ENCODE measurements at places on chromosomes 4 and X.
A peak's percentile ranks its signal among the peaks of the same experiment; 100 is the strongest.

DNA sequence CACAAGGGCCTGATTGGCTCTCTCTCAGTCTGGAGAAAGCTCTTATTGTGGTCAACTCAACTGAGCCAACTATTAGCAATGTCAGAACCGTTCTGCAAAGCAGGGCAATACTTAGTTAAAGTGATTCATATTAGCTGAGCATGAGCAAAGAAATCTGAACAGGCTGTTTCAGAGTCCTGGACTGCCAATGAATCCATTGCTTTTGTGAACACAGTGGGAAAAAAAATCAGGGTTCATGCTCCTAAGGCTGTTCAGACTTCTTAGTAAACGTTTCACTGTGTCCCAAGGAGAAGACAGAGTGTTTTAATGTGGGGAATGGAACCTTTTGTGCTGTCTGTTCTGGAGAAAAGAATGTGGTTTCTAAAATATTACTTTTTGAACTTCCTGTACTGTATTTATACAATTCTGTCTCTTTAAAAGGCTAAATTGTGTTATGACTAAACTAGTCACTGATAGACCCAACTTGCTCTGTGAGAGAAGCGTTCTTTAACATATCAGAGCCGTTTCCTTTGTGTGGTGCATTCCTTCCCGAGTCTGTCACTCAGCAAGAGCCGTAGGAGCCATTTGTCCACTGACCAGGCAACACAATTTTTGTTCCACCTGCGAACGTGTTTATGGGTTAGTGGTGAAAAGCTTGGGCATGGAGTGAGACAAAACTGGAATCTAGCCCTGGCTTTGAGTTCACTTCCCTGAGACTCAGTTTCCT lies 366.1 kb downstream of the FBXO8 start:
- DNase-seq, result no peak

- peak; percentile 78 for DNase-seq
Observed at GRCh38 chr4:86791126-86791525, 58.1 kb downstream of the SLC10A6 start.

DNA sequence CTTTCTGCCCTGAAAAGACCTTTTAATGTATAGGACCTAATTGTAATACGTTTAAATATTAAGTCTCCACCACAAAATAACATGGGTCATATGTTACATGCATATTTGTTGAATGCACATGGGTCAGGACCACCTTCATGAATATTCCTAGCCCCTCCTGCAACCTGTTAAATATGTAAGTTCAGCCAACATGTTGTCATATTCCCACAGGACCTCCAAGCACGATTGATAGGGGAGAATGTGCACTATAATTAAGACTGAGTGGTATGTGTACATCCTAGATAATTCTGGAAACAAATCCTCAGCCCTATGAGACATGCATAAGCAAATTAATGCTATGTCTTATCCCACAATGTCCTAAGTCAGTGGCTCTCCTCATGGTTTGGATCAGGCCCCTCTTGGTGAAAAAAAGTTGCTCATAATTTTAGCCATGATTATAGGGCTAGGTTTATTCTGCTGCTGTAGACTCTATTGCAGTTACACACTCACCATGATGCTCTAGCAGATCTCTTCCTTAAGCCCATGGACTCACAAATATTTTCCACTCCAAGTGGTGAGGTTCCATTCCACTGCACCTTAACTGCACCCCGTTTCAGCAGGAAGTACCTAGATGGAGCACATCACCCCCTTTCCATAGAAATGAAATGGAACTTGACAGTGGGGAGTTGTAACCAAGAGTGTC lies 10.2 kb downstream of the TIGD2 start:
- DNase-seq, result no peak

- DNase-seq, result no peak
Observed at GRCh38 chr4:86319390-86319789, 40.5 kb downstream of the MAPK10 start.

DNA sequence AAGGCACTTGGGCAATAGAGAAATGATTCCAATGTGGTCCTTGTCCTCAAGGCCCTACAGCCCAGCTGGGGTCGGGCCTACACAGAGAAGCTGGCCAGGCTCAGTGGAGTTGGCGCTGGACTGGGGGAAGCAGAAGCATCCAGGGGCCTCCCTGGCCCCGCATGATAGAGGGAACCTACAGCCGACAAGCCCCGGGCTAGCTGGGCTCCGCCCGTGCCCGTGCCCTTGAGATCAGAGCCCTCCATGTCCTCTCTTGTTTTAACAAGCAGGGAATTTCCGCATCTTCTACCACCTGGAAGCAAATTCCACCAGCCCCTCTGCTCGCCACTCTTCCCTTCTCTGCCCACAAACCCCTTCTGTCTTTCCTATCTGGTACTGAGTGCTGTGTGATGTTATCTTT lies 31.6 kb downstream of the CYTL1 start:
- DNase-seq, result no peak

DNA sequence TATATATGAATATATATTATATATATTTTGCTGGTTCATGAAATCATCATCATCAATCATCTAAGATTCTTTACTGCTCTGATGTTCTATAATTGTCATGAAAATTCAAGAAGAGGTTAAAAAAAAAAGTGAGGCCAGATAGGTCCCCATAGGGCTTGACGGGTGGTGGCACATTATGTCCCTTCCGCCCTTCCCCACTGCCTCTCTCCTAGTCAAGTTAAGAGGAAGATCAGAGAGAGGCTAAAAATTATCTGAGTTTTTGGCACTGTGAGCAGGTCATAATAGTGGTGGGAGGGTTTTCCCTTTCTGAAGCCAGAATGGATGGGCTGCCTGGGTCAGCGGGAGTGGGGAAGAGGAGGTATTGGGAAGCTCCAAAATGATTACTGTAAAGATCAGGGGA lies 5.4 kb downstream of the SYNPO2 start:
- no peak for DNase-seq

DNA sequence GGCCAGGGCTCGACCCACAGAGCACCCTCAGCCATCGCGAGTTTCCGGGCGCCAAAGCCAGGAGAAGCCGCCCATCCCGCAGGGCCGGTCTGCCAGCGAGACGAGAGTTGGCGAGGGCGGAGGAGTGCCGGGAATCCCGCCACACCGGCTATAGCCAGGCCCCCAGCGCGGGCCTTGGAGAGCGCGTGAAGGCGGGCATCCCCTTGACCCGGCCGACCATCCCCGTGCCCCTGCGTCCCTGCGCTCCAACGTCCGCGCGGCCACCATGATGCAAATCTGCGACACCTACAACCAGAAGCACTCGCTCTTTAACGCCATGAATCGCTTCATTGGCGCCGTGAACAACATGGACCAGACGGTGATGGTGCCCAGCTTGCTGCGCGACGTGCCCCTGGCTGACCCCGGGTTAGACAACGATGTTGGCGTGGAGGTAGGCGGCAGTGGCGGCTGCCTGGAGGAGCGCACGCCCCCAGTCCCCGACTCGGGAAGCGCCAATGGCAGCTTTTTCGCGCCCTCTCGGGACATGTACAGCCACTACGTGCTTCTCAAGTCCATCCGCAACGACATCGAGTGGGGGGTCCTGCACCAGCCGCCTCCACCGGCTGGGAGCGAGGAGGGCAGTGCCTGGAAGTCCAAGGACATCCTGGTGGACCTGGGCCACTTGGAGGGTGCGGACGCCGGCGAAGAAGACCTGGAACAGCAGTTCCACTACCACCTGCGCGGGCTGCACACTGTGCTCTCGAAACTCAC lies 3.6 kb downstream of the MID1IP1 start:
- no peak for DNase-seq

DNA sequence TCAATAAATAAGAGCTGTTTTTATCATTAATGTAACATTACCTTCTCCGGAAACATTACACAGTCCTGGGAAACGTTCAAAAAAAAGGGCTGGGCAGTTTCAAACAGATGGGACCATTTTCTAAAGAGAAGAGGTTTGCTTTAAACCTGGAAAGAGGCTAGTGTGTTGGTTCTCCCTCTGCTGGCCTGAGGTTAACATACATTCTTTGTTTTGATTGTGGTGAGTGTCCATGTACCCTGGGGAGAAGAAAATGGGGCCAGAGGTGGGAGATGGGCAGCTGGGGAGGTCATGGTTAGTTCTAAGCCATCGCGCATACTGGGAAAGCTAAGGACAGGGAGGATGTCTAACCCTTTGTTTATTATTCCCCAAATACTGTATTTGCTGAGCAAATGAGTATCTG lies 194.7 kb downstream of the CPEB2 start:
- DNase-seq, result peak; percentile 53

GRCh38 chrX:140292188-140292587 lies 212.7 kb downstream of the SOX3 start:
- no peak for DNase-seq

Measured in H9 (cell line).